ENCODE measurements at places on chromosomes 7 and 10. TPM values are rescaled to one million over a fixed set of nuclear protein-coding genes. Genes with fewer than 3 reads are reported as not detected.

DNA sequence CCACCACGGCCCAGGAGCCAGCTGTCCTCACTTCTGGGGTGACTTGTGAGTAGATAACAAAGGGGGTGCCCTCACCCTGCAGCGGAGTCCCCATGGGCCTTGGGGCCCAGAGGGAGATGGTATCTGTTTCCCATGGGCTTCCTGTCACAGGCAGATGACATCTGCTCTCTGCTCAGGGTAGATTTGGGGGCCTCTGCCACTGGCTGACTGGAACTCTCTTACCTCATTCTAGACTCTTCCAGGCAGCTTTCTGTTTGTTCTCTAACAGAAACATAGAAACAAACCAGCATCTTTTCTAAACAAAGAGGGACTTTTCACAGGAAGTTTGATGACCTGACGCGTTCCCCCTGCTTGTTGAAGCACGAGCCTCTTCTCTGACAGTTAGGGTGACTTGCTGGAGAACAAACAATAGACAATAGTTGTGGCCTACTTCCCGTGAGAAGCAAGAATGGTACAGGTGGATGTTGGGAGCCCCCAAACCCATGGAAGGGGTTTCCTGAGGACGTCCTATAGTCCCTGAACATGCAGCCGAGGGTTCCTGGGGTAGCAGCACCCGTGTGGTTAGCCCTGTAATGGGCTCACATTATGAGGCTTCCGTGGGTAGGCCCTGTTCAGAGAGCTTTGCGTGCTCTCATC, 61.6 kb downstream of the GRK5 start:
- DNase-seq = no peak

GRCh38 chr7:25659841-25660240, 431.6 kb upstream of the NPVF start:
- DNase-seq = no peak

DNA sequence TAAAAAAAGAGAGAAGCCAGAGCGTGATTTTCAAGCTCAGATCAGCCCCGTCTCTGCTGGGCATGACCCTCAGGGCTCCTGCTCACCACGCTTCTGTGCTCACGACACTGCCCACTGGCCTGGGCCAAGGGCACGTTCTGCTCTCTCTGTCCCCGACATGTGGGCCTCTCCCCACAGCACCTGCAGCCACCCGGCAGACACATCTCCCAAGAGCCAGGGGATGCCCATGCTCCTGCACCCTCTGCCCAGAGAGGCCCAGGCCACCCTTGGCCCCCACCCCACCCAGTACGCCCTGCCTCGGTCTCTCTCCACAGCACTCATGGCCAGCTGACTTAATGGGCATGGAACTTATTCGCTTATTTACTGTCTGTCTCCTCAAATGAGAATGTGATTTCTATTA, 175.4 kb upstream of the RNF32 start:
- no peak for DNase-seq

- no peak for DNase-seq
Measured at GRCh38 chr7:150514748-150515222, at the start of gene GIMAP7. Gene GIMAP7, plus strand, starts transcription at chr7:150514872. Its CDS starts 5,103 bp downstream, at chr7:150519975.

TAS2R4 gene
- 4.5 TPM for total RNA-seq

ZP3 gene
- total RNA-seq = 1.4 TPM

- DNase-seq = no peak
Measured at GRCh38 chr10:21161647-21162046, 264.5 kb upstream of the NEBL start.

GIMAP5 gene
- total RNA-seq = 3.7 TPM
